ENCODE measurements at places on chromosomes 1 and 21. TPM values are rescaled to one million over a fixed set of nuclear protein-coding genes. Genes with fewer than 3 reads are reported as not detected.

DNA sequence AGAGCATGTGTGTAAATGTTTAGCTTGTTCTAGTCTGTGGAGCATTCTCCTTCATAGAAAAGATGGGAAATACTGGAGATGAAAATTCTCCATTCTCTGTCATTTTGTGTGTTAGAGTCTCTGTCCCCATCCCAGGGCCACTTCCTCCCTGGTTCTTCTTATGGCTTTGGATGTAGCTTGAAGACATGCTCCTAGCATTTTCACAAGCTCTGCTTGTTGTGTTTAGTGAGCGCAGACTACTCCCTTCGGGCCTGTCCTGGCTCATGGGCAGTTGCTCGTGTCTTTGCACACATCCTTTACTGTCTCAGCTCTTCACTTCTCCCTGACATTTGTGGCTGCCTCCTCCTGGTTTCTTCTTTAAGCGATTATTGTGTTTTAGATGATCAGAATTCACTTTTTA lies 30.4 kb downstream of the MAPKAPK2 start:
- DNase-seq = no peak
- H3K27ac ChIP-seq = no peak overlapping the region
- H3K36me3 ChIP-seq = no peaks in the 10 kb centered on the region
- H3K4me1 ChIP-seq = peaks cover 6% of the 10 kb centered on the region
- H3K4me3 ChIP-seq = no peak overlapping the region

BLACAT1 gene
- total RNA-seq = not detected

DNA sequence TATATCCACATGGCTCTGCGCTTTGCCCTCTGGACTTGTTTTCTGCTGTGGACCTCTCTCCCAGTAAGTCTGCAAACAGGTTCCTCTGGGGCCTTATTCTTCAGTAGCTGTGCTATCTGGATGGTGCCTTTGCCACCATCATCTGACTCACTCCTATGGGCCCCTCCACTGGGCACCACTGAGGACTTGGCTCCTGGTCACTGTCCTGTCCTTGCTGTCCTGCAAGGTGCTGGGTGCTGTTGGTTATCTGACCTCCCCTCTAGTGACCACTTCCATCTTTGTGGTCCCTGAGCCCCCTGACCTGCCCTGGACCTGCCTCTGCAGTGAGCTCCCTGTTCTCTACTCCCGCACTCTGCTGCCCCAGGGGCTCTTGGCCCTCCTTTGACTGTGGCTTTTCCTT lies 6.7 kb downstream of the CNIH3 start:
- DNase-seq = no peak
- no peak overlapping the region for H3K4me3 ChIP-seq
- H3K27me3 ChIP-seq = no peaks in the 10 kb centered on the region

GRCh38 chr1:44472620-44473525 lies 67.8 kb downstream of the RNF220 start:
- peaks cover 2% of the 10 kb centered on the region for H3K27me3 ChIP-seq
- no peaks in the 10 kb centered on the region for H3K36me3 ChIP-seq
- H3K27ac ChIP-seq = no peak overlapping the region
- DNase-seq = no peak
- no peaks in the 10 kb centered on the region for H3K4me1 ChIP-seq

DNA sequence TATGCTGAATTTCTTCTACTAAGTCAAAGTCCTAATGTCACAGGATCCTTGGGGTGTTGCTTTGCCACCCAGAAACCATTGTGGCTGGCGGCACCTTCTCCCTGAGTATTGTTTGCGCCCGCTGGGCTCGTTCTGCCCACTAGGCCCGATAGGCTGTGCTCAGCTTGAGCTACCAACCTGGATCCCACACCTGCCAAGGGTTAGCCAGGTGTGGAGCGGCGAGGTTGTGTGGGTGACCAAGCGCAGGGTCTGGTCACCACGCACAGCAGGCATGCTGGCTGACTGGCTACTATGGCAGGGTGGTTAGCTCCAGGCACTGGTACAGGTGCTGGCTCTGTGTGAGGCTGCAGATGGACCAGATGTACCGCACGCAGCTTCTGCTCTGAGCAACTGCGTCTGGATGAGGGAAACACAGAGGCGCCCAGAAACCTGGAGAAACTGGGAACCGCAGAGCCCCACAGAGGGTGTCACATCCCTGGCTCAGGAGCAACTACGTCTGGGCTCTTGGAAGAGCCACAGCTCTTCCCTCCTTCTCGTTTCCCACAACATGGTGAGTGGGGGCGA lies 50.3 kb upstream of the SCYL3 start:
- no peaks in the 10 kb centered on the region for H3K36me3 ChIP-seq
- no peak overlapping the region for H3K4me3 ChIP-seq
- DNase-seq = no peak
- no peaks in the 10 kb centered on the region for H3K4me1 ChIP-seq
- H3K27ac ChIP-seq = no peak overlapping the region

DNA sequence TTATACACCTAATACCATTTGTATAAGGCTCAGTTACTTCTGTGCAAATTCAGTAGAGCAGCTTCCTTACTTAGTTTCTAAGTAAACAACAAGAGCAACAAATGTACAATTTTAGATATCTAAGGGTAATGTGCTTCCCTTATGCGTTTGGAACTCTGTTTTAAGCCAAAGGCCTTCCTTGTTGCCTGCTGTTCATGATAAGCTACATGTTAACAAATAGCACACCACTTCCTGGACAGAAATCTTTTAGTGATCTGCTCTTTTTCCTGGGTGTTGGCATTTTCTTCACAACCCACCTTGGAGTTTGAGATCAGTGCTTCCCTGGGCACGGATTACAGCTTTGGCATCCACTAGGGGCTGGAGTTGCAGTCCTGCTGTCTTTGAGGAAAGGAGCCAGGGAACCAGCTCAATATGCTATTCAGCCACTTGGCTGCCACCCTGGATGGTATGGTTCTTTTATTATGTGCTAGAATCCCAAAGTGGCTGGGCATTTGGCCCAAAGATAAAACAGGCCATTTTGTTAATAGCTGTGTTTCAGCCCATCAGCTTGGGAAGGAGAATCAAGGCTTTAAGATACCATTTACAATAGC lies 55.6 kb upstream of the ADAR start:
- no peaks in the 10 kb centered on the region for H3K27me3 ChIP-seq
- H3K4me3 ChIP-seq = no peak overlapping the region

TRIM63 gene
- total RNA-seq = not detected

- no peak for DNase-seq
- no peaks in the 10 kb centered on the region for H3K36me3 ChIP-seq
- H3K27ac ChIP-seq = no peak overlapping the region
- no peaks in the 10 kb centered on the region for H3K27me3 ChIP-seq
- H3K4me3 ChIP-seq = no peak overlapping the region
Observed at GRCh38 chr1:86409416-86410021, 13.4 kb upstream of the ODF2L start.

- no peaks in the 10 kb centered on the region for H3K36me3 ChIP-seq
- H3K4me3 ChIP-seq = no peak overlapping the region
- DNase-seq = no peak
- no peaks in the 10 kb centered on the region for H3K27me3 ChIP-seq
Observed at GRCh38 chr1:9345922-9346321, 53.2 kb downstream of the SPSB1 start.

DNA sequence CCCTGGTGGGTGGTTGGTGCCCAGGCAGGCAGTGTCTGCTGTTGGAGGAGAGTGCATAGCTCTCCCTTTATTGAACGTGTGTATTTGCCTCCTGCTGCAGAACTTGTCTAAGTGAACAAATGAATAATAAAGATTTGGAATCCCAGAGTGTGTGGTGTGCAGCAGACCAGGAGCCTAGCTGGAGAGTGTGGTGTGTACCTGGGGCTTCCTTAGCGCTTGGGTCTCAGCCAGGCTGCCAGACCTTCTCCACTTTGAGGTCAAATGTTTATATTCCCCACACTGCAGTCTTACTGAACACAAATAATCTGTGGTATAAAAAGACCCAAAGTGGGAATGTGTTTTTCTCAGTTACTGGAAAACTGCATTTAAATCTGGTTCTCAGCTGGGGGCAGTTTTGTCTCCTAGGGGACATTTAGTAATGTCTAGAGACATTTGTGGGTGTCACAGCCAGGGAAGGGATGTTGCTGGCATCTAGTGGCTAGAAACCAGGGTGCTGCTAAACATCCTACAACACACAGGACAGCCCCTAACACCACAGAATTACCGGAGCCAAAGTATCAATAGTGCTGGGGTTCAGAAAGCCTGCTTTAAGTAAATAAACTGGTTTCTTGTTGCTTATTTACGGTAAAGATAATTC lies 23.6 kb downstream of the SLC37A1 start:
- H3K4me3 ChIP-seq = peak overlapping the region; percentile 22
- peaks cover 60% of the 10 kb centered on the region for H3K4me1 ChIP-seq
- H3K36me3 ChIP-seq = no peaks in the 10 kb centered on the region
- H3K27ac ChIP-seq = peak overlapping the region; percentile 96
- no peaks in the 10 kb centered on the region for H3K27me3 ChIP-seq

DNA sequence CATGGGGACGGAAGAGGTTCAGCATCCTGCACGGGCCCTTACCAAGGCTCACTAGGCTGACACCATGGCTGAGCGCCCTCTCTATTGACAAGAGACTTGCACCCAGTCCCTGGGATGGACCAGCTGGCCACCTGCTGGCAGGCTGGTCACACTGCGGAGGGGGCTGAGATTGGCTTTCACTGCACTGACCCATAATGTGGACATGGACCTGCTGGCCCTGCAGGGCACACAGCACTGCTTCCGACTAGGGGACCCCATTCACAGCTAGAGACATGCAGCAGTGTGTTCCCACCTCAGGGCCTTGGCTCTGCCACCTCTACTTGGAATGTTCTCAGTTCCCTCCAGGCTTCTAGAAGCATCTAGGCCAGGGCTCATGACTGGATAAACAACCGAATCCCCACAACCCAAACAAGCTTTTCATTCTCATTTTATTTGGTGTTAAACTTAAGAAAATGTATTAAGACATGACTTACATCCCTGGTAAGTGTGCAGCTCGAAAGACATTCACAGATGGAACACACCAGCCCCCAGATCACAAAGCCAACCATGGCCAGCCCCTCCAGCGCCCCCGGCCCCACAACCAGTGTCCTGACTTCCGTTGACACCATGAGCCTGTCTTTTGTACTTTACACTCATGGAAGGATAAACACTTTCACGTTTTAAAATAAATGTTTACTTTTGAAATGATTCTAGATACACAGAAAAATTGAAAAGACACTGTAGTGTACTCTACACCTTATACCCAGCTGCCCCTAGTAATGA lies 9.3 kb upstream of the SRARP start:
- H3K4me1 ChIP-seq = peaks cover 5% of the 10 kb centered on the region
- H3K4me3 ChIP-seq = no peak overlapping the region
- no peak overlapping the region for H3K27ac ChIP-seq
- peak; percentile 52 for DNase-seq
- no peaks in the 10 kb centered on the region for H3K36me3 ChIP-seq

DNA sequence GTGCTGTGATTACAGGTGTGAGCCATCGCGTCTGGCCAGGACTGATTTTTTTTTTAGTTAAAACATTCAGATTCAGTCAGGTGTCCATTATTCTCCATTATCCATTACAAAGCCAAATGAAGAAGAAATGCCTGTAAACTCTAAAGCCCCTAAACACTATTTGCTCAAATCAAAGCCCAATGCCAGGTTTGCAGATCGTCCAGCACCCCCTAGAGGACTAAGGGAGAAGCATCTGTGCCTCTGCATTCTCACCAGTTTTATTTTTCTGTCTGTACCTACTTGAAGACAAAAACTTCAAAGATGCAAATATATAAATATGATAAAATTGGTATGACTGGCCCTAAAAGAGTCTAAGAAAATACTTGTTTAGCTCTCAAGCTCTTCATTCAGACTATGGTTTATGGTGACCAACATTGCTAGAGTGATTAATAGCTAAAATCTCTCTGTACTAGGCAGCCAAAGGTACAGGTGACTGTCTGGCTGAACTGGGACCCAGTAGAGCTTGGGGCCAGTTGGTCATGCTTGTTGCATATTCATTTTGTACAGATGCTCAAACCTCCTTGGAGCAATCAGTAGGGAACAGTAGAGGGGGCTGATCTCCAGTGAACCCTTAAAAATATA lies 138.4 kb downstream of the SYT2 start:
- H3K27me3 ChIP-seq = no peaks in the 10 kb centered on the region
- H3K4me3 ChIP-seq = no peak overlapping the region
- no peak overlapping the region for H3K27ac ChIP-seq
- no peaks in the 10 kb centered on the region for H3K4me1 ChIP-seq

- H3K36me3 ChIP-seq = no peaks in the 10 kb centered on the region
- no peak overlapping the region for H3K4me3 ChIP-seq
- DNase-seq = peak; percentile 42
Observed at GRCh38 chr21:14685568-14685967, 139.5 kb upstream of the SAMSN1 start.

DNA sequence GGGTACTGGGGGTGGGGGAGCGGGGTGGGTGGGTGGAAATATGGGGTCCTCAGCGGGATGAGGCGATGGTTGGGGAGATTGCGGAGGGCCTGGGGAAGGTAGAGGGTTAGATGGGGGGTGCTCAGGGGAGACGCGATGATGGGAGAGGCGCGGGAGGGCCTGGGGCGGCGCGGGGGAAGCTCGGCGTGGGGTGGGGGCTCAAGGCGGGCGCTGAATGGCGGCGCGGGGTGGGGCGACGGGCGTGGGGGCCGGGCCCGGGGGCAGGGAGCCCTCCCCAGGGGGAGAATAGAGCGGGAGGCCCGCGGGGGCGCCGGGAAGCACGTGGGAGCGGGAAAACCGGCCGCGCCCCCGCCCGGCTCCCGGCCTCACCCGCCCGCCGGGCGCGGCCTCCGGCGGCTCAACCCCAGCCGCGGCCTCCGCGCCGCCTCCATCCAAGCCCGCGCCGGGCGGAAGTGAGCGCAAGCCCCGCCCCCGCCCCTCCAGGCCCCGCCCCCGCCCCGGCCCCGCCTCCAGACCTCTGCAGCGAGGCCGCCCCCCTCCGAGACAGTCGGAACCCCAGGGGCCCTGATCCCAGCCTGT lies at the start of gene FAAP20:
Gene FAAP20, minus strand, starts transcription at position 454 of the 579 bp plus-strand sequence. Its CDS starts 23 bp downstream, at position 431.
- H3K4me1 ChIP-seq = peaks cover 34% of the 10 kb centered on the region
- H3K36me3 ChIP-seq = no peaks in the 10 kb centered on the region
- no peaks in the 10 kb centered on the region for H3K27me3 ChIP-seq
- peak within 1 kb of the TSS; percentile 76 for H3K4me3 ChIP-seq

DNA sequence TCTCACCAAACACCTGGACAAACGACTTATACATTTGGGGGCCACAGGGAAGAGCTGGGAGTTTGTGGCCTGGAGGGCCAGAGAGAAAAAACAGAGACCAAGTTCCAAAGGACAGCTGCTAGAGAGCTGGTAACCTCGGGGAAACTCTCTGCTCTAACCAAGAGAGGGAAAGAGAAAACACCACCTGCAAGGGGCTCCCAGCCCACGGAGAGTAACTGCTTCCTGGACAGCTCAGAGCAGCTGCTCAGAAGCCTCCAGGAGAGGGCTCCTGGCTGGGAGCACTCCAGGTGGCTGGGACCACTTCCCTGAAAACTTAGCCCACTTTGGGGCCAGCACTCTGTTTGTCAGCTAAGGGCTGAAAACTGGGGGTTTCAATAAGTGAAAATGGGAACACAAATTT lies 154.8 kb upstream of the GRIK3 start:
- no peaks in the 10 kb centered on the region for H3K4me1 ChIP-seq
- H3K27ac ChIP-seq = no peak overlapping the region
- H3K4me3 ChIP-seq = no peak overlapping the region
- no peaks in the 10 kb centered on the region for H3K36me3 ChIP-seq

DNA sequence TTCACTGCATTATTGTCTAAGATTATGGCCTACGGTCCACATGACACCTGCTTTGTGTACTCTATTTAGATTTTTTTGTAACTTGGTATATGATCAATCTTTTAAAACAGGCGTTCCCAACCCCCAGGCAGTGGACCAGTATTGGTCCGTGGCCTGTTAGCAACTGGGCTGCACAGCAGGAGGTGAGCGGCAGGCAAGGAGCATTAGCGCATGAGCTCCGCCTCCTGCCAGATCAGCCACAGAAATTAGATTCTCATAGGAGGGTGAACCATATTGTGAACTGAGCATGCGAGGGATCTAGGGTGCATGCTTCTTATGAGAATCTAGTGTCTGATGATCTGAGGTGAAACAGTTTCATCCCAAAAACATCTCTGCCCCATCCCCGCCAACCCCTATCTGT lies 228.4 kb upstream of the NR5A2 start:
- H3K27me3 ChIP-seq = no peaks in the 10 kb centered on the region
- no peaks in the 10 kb centered on the region for H3K4me1 ChIP-seq
- no peak overlapping the region for H3K27ac ChIP-seq
- no peak for DNase-seq
- H3K4me3 ChIP-seq = no peak overlapping the region

IRF6 gene
- not detected for total RNA-seq

All from Karpas-422 (cell line).